NCI-H510A treated with DMSO at 0.1 percent for 48 hours (cell line): ENCODE measurements at places on chromosomes 5 and 9.

DNA sequence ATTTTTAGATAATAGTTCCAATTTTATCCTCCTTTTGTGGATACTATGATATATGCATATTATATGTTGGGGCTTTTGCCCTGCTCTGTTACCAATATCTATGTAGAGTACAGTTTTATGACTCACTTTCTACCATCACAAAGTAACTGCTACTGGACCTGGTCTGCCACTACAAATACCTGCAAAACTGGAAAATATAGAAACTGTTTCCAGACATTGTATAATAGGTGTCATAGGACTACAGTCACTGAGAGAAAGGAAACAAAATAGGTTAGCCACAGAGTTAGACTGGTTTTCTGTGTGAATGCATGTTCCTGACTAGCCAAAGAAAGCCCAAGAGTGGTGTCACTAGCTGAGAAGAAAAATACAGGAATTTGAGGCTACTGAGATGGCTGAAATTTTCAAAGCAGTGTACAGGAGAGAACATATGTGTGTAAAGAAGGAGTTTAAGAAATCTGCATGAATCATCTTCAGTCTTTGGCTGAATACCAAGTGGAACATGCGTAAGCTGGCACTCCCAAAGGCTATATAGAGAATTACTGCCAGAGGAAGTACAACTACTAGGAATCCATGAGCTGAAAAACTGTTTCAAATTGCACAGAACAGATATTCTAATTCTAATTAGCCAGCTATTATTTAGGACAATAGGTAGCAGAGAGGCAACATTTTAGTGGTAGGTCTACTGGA, 29.0 kb upstream of the FAM174A start:
- no peak for DNase-seq

DNA sequence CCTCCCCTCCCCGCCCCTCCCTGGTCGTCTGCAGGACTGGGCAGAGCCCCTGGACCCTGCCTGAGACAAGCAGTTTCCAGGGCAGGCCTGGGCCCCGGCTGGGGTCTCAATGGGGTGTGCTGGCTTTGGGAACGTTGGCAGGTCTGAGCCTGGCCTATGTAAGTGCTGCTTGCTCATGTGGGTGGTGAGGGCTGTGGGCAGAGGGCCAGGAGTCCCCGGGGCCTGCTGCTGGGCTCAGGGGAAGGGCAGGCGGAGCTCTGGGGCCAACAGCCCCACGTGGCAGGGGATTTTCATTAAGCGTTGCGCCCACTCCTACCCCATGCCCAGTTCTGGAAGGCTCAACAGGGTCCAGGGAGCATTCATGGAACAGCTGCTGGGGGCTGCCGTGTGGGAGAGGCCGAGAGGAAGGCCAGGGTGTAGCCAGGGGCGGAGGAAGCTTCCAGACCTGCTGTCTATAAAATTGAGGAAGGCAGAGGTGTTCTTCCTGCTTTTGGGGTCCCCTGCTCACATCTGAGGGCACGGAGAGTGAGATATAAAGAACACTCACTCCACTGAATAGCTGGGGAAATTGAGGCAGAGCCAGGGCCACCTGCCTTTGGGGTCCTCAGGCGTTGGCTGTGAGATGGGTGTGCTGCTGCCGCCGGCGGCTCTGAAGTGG, 32.5 kb downstream of the RXRA start:
- DNase-seq = no peak

- no peak for DNase-seq
Observed at GRCh38 chr5:40738502-40738901, 17.3 kb downstream of the TTC33 start.

GRCh38 chr5:172622091-172623046, 18.7 kb upstream of the NEURL1B start:
- DNase-seq = no peak

- no peak for DNase-seq
Observed at GRCh38 chr5:172754596-172755356, 16.2 kb downstream of the DUSP1 start.

DNA sequence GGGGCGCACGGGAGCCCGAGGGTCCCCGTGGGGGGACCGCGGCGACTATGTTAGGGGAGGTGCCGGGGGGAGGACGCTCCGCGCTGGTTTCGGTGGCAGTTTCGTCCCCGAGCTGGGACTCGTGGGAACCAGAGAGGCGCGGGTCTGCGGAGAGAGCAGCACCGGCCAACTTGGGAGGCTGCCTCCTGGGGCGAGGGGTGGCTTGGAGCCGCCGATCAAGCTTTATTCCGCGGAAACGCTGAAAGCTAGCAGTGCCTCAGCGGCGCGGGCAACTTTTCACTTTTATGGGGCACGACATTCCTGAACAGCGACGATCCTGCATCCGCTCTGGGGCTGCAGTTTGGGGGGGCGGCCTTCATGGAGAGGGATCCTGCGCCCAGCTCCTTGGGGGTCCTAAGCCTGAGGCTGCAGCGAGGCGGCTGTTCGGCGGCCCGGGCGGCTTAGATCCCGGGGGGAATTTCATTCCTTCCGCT, 369 bp downstream of the OCLN start:
- DNase-seq = no peak

- DNase-seq = peak; percentile 51
Observed at GRCh38 chr5:151523335-151523734, 67.8 kb downstream of the FAT2 start.

DNA sequence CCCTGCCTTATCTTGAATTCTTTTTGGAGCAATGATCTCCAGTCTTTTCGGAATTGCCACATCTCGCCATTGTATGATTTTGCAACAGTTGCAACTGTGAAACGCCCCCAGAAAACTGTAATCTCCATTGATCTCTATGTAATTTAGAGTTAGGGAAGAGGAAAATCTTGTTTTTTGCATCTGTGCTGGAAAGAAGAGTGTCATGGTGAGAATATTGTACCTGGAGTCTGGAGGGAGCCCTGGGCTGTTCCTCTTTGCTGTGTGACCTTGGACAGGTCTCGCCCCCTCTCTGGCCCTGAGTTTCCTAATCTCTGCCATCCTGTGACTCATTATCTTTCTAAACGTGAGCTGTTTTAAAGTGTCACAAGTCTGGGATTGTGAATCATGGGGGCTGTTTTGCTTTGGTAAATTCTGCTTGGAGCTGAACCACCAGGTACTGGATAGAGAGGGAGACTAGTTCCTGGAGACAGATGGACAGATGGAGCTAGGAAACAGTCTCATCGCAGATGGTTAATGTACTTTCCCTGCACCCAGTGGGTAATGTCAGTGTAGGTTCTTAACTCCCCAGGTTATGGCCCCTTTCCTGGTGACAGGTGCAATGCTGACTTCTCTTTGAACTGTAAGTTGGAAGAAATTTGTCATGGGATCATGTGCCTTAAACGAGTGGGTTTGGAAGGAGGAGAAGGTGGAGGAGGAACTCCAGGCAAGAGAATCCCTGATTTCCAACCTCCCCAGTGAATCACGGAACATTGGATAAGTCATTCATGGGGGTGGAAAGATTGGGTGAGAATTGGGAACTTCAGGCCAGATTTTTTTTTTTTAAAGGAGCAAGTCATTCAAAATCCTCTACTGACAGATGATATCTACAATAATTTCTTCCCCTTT, 19.6 kb downstream of the PPARGC1B start:
- DNase-seq = no peak

DNA sequence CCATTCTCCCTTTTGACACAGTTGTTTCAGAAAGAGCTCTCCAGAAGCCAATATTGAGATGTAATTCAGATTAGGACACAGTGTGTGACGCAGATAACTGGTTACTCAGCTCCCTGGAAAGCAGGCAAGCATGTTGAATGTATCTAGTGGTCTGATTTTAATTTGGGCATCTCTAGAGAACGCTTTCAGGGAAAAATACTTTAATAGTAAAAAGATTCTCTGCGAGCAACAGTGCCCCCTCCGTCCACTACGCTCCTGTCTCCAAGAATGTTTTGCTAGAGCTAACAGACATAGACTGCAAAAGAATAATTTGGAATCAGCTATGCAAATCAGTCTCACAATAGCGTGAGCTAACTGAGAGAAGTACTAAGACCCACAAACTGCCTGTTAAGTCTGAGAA, 23.3 kb downstream of the CFAP90 start:
- no peak for DNase-seq

DNA sequence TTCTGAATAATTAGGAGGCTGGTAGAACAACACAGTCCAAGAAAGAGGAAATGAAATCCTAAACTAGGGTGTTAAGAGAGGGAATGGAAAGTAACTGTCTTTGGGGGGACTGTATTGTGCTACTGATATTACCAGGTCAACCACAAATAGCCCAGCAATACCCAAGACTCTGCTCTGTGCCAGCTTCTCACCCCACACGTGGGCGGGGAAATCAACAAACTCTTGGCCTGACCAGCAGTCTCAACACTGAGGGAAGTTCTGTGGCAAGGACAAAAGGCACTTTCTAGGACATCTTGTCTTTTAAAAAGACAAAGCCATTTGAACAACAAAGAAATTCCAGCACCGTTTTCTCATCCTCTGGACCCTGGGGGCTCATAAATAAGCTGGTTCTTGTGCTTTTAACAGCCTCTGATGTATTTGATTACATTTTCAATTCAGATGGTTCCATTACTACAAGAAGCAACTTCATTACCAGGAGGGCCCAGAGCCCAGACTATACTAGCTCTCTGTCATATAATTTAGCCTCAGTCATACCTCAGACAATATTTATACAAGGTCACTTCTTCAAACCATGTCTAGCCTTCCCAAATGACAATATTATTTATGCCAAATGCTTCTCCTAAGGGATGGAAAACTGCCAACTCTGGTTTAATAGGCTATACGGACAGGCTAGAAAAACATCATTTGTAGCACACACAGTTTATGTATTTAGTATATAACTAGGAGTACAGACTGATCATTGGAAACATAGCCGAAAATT, 297.8 kb downstream of the CWC27 start:
- no peak for DNase-seq

GRCh38 chr5:132478366-132478871, 12.2 kb downstream of the IRF1 start:
- DNase-seq = no peak

GRCh38 chr5:134174841-134175839, 1.6 kb downstream of the SKP1 start:
- DNase-seq = peak; percentile 43

DNA sequence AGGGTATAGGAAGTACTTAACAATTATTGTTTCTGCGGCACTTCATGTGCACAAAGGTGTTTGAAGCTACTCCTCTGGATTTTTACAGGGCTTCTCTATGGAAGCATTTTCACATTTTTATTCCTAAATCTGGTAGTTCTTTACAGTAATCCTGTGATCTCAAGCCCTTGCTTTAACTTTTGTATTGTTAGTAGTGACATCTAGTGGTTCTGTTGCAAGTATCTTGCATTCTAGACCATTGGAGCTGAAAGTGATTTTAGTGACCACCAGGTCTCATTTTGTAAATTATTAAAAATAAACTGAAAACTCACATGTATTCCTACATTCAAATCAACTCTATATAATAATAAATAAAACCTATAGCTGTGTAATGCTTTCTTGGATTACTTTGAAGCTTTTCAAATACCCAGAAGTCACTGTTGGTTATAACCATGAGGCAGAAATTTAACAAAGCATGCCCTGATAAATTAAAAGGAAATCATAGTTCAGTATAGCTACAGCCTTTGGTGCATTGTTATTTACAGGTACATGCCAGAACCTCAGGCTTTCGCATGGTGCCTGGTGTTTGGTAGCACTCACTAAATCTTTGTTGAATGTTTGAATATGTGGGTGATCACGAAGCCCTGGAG, 18.9 kb downstream of the RPS23 start:
- DNase-seq = no peak

DNA sequence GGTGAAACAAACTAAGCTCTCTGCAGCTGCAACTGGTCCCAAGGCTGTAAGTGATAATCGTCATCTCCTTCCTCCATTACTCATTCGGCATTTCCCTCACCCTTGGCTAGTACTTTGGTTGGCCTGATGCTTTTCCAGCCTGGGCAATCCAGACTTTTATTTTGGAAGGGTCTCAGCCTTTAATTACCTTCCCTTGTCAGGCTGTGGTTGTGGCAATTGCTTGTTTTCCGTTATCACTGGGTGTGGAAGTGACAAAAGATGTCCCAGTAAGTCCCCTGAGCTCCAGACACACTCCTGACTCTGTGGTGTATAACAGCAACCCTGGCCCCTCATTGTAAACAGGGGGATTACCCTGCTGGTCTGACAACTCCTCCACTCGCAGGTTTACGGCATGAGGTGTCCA, 6.3 kb upstream of the FAF2 start:
- no peak for DNase-seq

GRCh38 chr5:10333154-10334006, 20.1 kb upstream of the MARCHF6 start:
- no peak for DNase-seq

DNA sequence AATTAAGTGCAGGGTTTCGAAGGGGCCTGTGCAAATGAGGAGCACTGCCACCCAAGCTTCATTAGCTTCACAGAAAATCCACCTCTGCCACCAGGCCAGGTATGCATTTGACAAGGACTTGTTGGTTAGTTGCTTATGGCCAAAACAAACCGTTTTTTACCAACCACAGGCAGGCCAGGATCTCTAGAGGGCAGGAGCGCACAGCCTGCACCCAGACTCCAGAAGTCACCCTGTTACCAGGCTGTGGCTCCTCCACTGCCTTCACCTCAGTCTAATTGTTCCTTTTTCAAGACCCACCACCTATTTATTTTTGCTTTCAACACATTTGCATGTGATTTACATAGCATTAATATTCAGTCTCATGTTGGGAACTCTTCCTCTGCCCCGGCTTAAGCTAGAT, 78.3 kb upstream of the HSPA9 start:
- no peak for DNase-seq

DNA sequence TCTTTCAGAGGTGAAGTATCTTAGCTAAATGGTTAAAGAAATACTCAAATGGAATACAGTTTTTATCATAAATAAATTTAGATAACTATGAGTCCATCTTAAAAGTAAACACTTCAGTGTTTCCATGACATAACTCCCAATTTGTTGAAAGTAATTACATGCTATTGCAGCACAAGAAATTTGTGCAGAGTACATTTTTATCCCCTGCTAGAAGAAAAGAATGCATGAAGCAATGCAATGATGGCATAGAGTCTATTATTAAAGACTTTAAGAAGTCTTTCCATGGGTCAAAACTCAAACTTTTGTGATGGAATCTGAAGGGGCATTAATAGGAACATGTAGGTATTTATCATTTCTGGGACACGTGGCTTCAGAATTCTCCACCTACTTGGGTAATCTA, 106.6 kb upstream of the DPYSL3 start:
- DNase-seq = no peak

GRCh38 chr5:102858221-102858620, 103.1 kb downstream of the PAM start:
- no peak for DNase-seq
